ENCODE measurements at places on chromosomes 7 and 10.
A peak's percentile ranks its signal among the peaks of the same experiment; 100 is the strongest.

GRCh38 chr10:4810092-4810491 is 15.9 kb upstream of the AKR1E2 start:
- DNase-seq: peak; percentile 42

GRCh38 chr10:68560186-68560942 is at the start of gene TET1:
TET1 (plus strand) TSS chr10:68560337; CDS start chr10:68572339, 12,002 bp downstream.
- DNase-seq: peak; percentile 49

GRCh38 chr7:82110146-82110840 is 333.3 kb downstream of the CACNA2D1 start:
- no peak for DNase-seq

DNA sequence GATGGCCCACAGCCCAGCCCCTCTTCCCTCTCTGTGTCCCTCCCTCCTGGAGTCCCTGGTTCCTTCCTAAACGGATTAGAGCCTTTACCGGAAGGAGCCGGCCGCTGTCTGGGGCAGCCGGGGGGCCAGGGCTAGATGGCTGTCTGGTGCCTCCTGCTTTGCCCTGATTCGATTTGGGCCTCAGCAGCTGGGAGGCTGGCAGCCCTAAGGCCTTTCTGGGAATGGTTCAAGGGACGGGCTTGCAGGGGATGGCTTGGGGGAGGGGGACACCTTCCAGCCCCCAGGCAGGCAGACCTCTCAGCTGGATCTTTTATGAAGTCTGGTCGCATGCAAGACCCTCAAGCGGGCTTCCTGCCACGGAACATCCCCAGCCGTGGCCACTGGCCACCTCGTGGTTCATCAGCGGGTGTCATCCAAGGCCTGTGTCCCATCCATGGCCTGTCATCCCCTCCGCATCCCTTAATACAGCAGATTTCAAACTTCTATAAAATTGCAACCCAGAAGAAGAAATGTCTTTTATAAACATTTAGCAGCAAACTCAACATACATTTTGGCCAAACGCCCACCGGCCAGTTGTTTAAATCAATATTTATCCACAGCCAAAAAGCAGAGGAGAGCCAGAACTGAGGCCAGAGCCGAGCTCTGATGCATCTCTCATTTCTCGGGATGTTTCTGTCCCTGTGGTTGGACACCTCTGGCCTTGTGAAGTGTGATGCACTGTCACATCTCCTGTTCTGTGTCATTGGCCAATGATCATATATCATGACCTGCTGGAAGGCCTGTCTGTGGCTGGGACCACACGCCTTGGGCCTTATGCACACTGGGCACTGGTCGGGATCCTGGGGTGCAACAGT is 52.0 kb downstream of the GTF2IRD1 start:
- no peak for DNase-seq

- no peak for DNase-seq
Measured at GRCh38 chr7:31123726-31124125, 71.6 kb downstream of the ADCYAP1R1 start.

DNA sequence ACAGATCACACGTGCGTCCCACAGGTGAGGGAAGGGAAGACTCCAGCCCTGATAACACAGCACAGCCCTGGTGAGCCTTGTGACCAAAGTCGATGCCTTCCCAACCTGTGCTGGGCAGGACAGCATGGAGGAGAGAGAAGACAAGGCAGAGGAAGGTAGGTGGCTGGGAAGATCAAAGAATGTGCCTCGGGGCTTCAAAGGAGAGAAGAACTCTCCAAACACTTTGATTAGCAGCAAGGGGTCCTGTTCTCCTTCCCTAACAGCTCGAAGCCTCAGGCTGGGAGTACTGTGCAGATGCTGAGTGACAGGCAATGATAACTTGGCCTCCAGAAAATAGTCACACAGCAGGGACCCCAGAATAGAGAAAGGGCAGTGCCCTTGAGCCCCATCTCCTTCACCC is 288.5 kb downstream of the TCERG1L start:
- no peak for DNase-seq

- no peak for DNase-seq
Measured at GRCh38 chr7:98703916-98704315, 86.8 kb downstream of the NPTX2 start.

DNA sequence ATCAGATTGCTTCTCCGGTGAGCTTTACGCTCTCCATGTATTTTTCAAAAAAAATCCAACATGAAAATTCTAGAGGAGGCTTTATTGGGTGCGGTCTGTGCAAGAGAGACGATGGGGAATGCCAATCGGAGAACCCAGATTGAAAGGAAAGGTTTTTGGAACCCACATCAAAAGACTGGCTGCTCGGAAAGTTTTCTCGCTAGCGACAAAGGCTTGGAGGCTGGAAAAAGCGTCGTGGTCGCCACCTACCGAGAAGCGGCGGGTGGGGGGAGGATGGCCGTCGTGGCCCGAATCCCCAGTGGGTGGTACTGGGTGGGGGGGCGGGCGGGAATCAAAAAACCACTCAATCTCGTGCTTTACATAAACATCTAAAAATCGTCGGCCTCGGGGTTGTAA is 1.1 kb upstream of the GTF2I start:
- peak; percentile 24 for DNase-seq

DNA sequence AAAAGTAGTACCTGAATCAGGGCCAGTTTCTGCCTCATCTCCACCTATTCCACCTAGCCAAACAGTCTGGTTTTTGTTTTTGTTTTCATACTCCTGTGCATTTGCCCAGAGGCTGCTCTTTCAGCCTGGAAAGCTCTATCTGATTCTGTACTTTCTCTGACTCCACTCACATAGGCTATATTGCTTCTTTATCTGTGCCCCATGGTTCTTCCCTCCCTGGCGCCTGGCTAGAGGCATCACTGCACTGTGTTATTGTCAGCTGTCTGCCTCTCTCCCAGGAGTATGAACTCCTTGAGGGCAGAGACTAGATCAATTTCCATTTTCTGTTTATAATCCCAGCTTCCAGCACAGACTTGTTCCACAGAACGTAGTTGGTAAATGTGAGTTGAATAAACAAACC is 5.1 kb upstream of the LMOD2 start:
- DNase-seq: no peak

GRCh38 chr7:18532813-18533212 is 37.3 kb downstream of the HDAC9 start:
- no peak for DNase-seq

DNA sequence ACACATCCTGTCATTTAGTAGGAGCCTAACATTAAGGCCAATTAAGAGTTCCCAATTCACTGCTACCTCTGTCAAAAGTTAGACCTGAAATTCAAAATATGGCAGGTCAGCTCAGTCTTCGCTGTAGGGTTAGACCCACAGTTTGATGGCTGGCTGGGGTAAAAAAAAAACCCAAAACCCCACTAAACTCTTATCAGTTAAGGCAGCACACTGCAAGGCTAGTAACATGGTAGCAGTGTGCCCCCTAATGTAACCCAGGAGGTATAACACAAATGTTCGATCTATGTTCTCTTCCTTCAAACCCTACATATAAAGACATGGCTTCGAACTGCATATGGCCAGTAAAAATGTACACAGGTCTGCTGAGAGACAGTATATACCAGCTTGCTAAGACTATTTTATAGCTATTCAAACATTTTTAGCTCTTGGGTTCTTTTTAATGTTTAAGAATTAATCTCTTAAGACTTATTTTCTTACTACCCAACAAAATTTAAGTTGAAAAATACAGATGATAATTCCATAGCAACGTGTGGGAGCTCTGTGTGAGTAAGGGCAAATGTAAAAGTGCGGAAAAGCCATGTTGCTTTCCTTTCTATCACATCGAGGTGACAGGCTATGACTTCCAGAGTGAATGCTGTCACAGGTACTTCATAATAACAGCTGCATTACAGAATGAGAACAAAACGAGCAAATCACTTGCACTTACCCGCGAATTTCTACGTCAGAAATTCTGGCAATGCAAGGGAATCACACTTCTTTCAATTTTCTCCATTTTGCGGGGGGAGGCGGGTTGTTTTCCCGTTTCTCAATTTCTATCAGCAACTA is 168.4 kb upstream of the IMMP2L start:
- peak; percentile 9 for DNase-seq

All from fibroblast of gingiva (primary cell).